ENCODE measurements at places on chromosomes 13 and 19.
A peak's percentile ranks its signal among the peaks of the same experiment; 100 is the strongest.

- no peak for DNase-seq
Measured at GRCh38 chr19:32350471-32350865, 5.1 kb downstream of the ZNF507 start.

- DNase-seq, result no peak
Measured at GRCh38 chr13:49348751-49349150, 95.1 kb downstream of the CAB39L start.

DNA sequence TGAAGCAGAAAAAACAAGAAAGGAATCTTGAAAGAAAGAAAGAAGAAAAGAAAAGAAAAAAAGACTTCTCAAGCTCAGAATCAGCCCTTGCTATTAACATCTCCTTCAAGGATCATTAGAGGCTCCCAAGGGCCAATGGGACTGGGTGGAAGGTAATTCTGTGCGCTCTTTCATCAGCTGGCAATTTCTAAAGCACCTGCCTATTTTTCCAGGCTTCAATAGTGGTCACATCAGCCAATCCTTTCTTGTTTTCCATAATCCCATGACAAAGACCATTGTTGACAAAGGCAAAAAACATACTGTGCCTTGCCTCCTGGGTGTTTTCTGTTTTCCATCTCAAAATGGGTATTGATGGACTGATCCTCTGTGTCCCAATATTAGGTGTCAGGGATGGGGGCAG, 88.2 kb upstream of the TSC22D1 start:
- no peak for DNase-seq

- DNase-seq, result no peak
Measured at GRCh38 chr13:52428295-52428694, 22.1 kb downstream of the VPS36 start.

DNA sequence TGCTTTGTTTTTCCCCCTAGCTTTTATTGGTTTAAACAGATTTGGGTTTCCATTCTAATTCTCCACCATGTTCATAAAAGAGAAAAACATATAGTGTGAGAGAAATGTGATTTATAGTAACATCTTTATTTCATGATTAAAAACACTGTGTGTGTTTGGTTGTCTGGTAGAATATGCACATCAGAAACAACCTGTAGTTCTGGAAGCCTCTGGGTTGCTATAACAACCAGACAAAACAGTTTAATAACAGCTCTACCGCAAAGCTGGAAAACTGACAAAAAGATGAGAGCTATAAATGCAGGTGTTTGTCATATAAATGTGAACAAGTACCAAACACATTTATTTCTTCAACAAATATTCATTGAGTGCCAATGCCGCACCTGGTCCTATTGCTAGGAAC, 9.8 kb downstream of the KBTBD6 start:
- no peak for DNase-seq

- no peak for DNase-seq
Measured at GRCh38 chr13:36341718-36342117, 4.5 kb downstream of the SPART start.

GRCh38 chr13:100827489-100828176, 153.0 kb upstream of the TMTC4 start:
- DNase-seq, result no peak

DNA sequence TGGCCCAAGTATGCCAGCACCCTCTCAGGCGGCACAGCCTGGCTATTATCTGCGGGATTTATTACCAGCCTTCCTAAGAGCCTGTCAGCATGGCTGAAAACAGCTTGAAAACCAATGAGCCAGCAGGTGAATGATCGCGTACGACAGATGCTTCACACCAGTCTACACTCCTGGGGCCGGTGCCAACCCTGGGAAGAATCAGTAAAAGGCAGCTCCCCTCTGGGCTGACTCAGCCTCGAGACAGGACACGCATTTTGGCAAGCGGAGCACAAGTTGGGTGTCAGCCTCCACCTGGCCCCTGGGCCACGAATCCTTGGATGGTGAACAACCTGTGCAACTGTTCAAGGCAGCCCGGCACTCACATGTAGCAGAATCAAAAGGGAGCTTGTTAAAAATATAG, 15.6 kb downstream of the EMP3 start:
- DNase-seq, result no peak

DNA sequence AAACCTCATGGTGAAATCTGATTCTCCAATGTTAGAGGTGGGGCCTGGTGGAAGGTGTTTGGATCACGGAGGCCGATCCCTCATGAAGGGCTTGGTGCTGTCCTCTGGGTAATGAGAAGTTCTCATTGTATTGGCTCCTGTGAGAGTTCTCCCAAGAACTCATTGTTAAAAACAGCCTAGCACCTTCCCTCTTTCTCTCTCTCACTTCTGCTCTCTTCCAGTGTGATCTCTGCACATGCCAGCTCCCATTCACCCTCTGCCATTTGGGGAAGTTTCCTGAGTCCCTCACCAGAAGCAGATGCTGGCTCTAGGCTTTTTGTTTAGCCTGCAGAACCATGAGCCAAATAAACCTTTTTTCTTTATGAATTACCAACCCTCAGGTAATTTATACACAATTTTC, 3.1 kb upstream of the SUCLA2 start:
- no peak for DNase-seq

DNA sequence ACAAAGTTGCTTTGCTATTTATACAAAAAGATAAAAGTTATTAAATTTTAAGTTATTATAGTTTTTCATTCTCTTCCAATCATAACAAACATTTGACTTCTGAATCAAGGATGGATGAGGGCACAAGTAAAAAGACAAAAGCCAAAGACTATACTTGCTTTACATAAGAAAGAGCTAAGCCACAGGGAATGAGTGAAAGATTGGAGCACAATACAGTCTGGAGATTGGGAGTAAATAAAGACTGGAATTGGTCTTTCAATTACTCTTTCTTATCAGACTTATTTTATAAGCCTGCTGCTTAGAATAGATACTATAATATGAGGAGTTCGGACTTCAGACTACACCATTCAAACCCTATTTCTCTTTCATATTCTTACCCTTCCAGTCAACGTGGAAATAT, 1874.1 kb upstream of the PRR20A start:
- DNase-seq, result no peak

DNA sequence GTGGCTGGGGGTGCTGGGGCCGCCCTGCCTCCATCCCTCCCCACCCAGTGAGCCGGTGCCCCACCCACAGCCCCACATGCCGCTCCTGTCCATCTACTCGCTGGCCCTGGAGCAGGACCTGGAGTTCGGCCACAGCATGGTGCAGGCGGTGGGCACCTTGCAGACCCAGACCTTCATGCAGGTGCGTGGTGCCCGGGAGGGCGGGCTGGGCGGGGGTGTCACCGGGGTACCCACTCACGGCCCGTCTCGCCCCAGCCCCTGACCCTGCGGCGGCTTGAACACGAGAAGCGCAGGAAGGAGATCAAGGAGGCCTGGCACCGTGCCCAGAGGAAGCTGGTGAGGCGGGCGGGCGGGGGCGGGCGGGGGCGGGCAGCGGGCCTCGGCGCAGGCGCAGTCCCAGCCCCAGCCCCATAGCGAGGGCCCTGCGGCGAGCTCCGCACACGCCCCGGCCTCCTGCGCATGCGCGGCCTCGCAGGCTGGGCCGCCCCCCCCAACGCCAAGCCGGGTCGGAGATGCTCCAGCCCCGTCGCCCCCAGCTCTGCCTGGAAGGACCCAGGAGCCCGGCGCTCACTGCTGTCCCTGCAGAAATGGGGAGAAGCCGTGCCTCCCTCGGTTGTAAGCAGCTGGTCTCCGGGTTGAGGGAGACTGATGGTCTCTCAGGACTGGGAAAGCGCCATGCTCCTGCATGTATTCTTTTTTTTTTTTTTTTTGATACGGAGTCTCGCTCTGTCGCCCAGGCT, 7.7 kb downstream of the ARHGAP45 start:
- peak; percentile 92 for DNase-seq

DNA sequence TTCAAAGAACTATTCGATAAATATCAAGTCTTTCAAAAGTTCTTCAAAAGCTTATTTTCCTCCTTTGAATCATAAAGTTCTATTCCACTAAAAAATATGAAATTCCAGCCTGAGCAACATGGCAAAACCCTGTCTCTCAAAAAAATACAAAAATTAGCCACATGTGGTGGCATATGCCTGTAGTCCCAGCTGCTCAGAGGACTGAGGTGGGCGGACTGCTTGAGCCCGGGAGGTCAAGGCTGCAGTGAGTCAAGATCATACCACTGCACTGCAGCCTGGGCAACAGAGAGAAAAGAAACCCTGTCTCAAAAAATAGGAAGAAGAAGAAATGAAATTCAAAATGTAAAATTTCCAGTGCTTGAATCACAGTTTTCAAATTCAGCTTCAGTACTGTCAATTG, 24.6 kb downstream of the CAB39L start:
- DNase-seq, result no peak
